ENCODE measurements at places on chromosomes 12 and 14. TPM values are rescaled to one million over a fixed set of nuclear protein-coding genes. Genes with fewer than 3 reads are reported as not detected.

GRCh38 chr12:107584563-107584962 lies 101.0 kb upstream of the PWP1 start:
- no peak for DNase-seq

GRCh38 chr12:95169368-95169767 lies 47.9 kb downstream of the FGD6 start:
- DNase-seq: no peak

DNA sequence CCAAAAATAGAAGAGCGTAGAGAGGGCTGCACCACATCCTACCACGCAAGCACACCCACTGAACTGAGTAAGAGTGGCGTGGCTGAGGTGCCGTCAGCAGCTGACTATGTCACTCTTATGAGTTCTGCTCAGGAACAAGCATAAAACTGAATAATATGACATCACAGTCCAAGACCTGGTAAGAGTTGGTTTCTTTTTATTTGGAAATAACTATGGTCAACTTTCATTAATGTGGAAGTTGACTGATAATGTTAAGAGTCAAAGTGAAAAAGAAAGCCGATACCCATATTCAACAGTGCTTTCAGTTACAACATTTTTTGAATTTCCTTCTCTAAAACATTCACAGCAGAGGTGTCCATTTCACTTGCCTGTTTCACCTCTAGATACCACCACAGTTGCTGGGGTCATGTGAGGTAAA lies 44.6 kb downstream of the GNS start:
- DNase-seq: peak; percentile 43

GRCh38 chr14:63249092-63249491 lies 44.8 kb downstream of the RHOJ start:
- DNase-seq: no peak

GRCh38 chr12:51871126-51871525 lies 16.8 kb upstream of the ANKRD33 start:
- no peak for DNase-seq

GRCh38 chr14:82224610-82225009 lies 691.0 kb upstream of the SEL1L start:
- DNase-seq: no peak

DNA sequence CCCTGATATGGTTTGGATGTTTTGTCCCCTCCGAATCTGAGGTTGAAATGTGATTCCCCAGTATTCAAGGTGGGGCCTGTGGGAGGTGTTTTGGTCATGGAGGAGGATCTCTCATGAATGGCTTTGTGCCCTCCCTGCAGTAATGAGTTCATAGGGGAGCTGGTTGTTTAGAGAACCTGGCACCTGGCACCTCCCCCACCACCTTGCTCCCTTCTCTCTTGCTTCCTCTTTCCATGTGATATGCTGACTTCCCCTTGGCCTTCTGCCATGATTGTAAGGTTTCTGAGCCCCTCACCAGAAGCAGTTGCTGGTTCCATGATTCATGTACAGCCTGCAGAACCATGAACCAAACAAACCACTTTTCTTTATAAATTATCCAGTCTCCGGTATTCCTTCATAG lies 32.6 kb downstream of the CD163L1 start:
- DNase-seq: no peak

DNA sequence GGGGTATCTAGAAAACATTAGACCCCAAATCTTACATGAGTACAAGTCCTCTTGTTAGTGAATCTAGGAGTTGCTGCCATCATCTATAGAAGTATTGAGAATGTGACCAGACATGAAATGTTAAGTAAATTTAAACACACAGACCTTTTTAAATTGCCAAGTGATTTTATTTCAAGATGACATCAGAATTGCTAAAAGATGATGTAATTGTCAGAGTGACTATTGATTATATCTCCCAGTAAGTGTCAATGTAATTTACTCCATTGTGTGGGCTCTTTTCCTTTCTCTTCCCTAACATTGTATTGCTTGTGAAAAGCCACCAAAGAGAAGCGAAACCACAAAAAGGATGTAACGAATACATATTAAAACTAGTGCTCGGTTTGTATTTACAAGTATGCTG lies 16.8 kb downstream of the ADAM21 start:
- no peak for DNase-seq

DNA sequence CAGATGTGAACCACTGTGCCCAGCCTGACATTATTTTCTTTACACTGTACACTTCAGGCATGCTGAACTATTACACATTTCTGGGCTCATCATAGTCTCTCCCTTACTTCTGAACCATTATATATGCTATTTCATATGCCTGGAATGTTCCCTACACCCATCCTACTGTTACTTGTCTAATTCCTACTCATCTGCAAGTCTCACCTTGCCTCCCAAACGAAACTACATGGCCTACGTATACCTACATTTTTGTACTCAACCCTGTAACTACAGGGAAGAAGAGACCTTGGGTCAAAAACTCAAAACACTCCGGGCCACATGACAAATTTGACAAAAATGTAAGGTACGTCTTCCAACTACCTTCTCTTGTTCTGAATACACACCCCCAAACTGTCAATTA lies 9.5 kb upstream of the EEA1 start:
- DNase-seq: no peak

DNA sequence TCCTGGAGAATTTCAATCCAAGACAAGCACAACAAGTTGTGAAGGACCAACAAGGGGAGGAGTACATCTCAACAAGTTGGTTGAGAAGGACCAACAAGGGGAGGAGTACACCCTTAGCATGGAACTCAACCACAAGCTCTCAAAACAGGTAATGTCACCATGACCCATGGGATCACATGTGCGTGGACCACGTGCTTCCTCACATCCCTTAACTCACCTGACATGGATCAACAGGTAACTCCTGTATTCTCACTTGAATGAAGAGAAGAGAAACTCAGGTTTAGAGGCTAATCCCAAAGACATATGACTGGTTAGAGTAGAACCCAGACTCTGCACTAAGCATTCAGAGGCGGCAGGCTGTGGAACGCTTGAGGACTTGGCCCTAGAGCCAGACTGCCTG lies 6.2 kb downstream of the CRACR2A start:
- DNase-seq: no peak

DNA sequence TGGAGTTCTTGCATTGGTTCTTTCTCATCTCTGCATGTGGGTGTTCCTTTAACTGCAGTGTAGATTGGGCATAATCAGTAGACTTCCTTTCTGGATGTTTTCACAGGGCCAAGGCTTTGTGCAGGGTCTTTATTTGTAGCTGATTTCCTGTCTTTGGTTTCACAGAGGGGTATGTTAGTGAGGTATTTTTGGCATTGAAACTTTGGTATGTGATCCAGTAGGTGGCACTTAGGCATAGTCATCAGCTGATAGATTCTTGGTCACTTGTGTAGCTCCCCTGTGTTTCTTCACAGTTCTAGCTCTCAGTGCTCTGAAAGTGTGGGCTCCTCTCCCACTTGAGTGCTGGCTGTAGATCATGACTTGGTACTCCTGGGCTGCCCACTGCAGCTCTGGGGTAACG lies 52.7 kb upstream of the LMO3 start:
- no peak for DNase-seq

DNA sequence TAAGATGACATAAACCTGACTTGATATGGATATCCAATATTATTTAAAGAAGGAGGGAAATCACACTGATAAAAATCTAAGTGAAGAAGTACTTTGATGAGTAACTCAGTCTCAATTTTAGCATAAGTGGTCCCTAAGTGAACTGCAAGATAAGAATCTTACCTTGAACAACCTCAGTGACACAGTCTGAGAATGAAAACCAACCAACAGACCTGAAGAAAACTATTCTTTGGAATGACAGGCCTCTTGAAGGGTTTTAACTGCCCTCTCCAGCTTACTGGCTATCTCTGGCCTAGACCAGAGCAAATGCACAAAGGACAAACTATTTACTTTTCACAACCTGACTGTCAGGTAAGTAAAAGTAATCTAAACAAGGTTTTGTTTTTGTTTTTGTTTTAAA lies 44.7 kb downstream of the CPM start:
- no peak for DNase-seq

- no peak for DNase-seq
These were observed 62.9 kb downstream of the MARK3 start for GRCh38 chr14:103448097-103448496.

DNA sequence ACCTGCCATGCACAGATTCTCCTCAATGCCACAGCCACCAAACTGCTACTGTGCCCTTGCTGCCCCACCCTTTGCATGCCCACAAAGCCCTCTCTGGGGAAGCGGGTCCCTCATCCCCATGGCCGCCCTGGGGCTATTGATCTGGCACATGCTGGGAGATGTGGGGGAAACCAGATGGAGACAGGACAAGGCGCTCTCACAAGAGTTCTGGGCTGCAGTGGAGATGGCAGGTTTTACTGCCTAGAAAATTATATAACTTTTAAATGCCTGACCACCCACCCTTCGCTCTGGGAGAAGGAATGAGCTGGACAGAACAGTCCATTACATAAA lies 10.6 kb upstream of the PIP4K2C start:
- DNase-seq: no peak

FGF6 gene
- not detected for total RNA-seq

TAS2R8 gene
- not detected for total RNA-seq

C12orf50 gene
- total RNA-seq: 0.07 TPM

FAM161B gene
- 5.6 TPM for total RNA-seq

CLEC2A gene
- total RNA-seq: not detected

SERPINA10 gene
- 0.15 TPM for total RNA-seq

HOXC12 gene
- not detected for total RNA-seq

CARMIL3 gene
- total RNA-seq: 0.59 TPM

KRT85 gene
- not detected for total RNA-seq

CAND1 gene
- 111 TPM for total RNA-seq
